ENCODE measurements at places on chromosomes 4 and X.
A peak's percentile ranks its signal among the peaks of the same experiment; 100 is the strongest.

- no peak for DNase-seq
Observed at GRCh38 chrX:138986235-138986634, 274.7 kb upstream of the FGF13 start.

GRCh38 chrX:20418379-20419150 is 151.9 kb upstream of the RPS6KA3 start:
- no peak for DNase-seq

DNA sequence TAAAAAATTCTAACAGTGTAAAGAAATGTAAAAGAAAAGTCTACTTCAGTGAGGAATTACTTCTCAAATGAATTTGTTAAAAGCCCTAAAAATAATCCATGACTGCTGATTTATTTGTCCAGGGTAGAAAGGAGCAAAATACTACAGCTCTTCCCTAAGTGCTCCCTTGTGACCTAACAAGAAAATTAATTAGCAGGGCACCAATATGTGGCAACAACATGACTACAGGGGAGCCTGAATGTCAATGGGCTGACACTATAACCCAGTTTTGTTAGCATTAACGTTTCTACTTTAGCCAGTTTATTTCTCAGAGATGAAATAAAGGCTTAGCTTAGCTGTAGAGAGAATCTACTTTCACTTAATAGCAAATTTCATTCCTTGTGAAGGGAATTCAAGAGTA is 918.9 kb upstream of the EPHA5 start:
- DNase-seq: no peak

- no peak for DNase-seq
Observed at GRCh38 chr4:19241895-19242294, 1009.8 kb upstream of the SLIT2 start.

DNA sequence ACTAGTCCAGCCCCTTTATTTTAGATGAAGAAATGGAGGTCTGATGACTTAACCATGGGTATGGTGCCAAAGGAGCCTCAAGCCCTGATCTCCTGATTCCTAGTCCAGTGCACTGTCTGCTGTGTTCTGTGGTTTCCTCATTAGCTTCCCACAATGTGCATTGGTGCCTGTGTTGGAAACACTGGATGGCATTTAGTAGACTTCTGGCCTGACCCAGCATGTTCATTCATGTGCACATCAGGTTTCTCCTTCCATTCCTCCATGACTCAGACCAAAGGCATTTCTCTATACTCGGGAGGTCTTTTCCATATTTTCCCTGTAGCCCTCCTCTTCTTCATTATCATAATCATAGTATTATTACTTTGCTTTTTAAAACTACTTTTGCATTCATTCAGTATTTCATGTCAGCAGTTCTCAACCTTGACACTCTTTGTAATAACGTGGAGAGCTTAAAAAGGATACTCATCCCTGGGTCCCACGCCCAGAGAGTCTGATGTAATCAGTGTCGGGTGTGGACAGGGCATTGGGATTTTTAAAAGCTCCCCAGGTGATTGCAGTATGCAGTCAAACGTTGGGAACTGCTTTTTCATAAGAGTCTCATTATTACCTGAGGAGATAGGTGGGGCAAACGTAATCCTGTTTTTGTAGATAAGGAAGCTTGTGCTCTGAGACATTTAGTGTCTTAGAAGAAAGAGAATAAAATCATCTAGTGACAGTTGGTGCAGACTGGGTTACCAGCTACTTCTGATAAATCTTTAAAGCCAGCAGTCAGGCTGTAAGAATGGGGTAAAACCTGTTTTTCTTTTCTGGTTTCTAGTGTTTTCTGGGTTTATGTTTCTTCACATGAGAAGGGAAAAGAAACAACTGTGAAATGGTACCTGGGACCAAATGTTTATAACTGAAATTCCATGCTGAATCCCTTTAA is 40.9 kb upstream of the XK start:
- no peak for DNase-seq

GRCh38 chr4:41526628-41527027 is 11.3 kb upstream of the LIMCH1 start:
- DNase-seq: no peak

GRCh38 chr4:40840985-40841571 is 91.3 kb downstream of the NSUN7 start:
- DNase-seq: peak; percentile 70

GRCh38 chr4:113682730-113683537 is 78.6 kb downstream of the CAMK2D start:
- DNase-seq: peak; percentile 76

DNA sequence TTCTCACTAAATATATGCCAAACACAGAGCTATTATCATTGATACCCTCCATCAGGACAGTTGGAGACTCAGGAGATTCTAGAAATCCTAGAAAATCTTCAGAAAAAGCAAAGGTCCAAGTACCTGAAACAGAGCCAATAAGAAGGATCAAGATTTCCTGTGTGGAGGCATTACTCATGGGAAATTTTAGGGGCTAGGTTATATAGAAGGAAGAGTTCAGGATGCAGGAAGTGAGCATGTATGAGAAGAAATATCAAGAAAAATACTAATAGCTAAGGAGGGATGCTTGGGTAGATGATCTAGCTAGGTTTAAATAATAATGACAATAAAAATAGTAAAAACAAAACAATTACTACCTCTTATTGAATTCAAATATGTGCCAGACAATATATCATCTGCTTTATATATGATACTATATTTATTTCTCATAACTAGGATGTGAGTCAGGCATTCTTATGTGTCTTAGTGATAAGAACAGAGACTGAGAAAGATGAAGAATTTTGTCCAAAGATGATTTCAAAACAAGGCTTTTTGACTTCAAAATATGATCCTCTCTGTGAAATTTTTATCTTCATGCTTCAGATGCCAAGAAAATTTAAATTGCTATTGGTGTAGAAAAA is 66.4 kb upstream of the HHIP start:
- DNase-seq: no peak

DNA sequence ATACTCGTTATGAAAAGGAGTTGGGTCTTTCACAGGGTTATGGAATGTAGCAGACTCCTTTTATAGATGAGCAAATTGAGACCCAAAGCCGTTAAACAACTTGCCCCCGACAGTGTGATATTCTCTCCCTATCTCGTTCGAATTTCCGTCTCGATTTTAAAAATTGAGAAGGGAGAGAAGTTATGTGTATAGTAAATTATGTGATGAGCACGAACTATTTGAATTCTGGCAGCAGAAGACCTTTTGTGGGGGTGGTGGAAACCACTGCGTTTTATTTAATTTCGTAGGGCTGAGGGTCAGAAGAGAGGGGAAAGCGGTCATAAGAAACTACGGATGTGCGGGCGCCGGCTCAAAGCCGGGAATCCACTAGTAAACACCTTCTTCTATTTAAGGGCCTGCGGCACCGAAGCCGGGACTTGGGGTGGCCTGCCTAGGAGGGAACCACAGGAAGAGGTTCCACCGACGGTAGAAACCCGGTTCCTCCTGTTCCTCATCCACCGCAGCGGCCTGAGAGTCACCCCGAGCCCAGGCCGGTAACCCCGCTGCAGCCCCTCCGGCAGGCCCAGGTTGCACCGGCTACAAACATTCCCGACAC is 1.5 kb upstream of the DDX3X start:
- no peak for DNase-seq

DNA sequence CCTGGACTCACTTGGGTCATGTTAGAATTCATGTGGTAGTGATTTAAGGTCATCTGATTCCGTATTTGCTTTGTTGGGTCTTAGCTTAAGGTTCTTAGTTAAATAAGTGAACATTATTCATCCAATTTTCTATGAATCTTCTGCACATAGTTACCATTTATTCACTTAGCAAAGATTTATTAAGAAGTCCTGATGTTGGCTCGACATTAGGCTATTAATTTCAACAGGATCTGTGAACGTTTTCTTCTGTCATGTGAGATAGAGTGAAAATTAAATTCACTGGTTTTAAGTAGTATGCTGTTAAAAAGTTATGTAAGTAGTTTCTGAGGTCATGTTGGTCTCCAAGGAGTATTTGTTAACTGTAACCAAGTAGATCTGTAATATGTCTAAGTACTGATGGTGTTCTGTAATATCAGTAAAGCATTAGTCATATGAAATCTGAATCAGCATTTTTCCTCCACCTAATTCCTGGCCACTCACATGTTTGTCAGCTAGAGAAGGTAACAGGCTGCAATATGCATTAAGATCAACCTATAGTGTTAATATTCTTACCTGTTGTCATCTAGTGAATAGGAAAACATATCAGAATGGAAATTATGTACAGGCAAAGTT is 155.6 kb downstream of the PCDH7 start:
- no peak for DNase-seq

- DNase-seq: no peak
Observed at GRCh38 chrX:153517946-153518834, 748 bp downstream of the ATP2B3 start.

GRCh38 chrX:38935561-38935960 is 134.3 kb downstream of the MID1IP1 start:
- no peak for DNase-seq

DNA sequence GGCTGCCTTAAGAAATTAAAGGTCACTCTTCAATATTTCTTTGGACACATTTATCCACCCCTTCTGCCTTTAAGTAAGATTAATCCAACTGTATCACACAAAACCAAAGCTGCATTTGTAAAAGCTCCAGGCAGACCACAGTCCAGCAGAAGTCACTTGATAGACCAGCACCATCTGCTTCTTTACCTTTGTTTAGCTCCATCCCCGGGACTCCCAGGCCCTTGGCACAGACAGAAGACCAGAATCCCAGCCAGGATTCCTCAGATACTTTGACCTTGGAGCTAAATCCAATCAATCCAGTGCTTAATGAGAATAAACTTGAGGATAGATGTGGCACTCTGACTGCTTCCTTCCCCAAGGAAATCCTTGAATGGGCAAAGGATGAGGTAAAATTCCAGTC is 333.1 kb upstream of the RASGEF1B start:
- no peak for DNase-seq

GRCh38 chr4:68748181-68748991 is 67.4 kb upstream of the UGT2B10 start:
- DNase-seq: no peak

DNA sequence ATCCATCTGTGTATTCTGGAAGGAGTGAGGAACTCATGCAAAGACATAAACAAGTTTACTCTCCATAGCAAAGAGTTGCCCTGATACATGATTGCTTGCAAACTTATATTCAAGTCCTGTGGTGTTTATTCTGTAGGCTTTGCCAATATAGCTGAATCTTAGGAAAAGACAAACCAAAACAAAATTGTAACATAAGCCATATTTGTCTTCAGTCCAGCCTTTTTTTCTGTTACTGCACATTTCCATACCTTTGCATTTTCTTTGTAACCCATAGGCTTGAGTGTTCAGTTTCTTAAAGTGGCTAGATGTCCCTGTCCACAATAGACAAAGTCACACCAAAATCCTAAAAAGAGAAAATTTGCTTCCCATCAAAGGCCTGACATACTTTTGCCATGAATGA is 120.4 kb downstream of the PPARGC1A start:
- DNase-seq: no peak

DNA sequence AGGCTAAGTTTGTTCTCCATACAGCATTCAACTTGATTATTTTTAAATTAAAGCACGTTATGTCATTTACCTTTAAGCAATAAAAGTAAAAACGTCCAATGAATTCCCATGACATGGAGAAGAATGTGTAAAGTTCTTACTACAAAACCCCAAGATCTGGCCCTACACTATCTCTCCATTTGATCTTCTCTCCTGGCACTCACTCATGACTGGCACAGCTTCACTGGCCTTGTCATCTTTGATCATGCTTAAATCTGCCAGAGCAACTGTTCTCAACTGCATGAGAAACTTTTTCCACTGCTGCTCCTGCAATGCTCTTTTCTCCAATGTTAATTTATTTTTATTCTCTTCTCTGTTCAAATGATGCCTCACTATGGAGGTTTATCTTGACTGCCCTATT is 1109.0 kb upstream of the IGFBP7 start:
- no peak for DNase-seq

DNA sequence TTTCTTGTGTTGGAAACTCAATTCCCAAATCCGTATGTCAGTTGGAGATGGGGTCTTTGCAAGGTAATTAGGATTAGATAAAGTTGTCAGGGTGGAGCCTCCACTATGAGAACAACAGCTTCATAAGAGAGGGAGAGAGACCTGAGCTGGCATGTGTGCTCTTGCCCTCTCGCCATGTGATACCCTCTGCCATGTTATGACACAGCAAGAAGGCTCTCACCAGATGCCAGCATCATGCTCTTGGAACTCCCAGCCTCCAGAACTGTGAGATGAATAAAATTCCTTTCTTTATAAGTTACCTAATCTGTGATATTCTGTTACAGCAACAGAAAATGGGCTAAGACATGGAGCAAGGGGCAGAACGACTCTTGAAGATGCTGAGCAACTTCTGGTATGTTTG is 201.9 kb upstream of the BOD1L1 start:
- no peak for DNase-seq

- no peak for DNase-seq
Observed at GRCh38 chr4:71713611-71714203, 70.2 kb downstream of the GC start.

GRCh38 chrX:140766024-140766611 is 56.6 kb downstream of the LINC00632 start:
- DNase-seq: no peak

DNA sequence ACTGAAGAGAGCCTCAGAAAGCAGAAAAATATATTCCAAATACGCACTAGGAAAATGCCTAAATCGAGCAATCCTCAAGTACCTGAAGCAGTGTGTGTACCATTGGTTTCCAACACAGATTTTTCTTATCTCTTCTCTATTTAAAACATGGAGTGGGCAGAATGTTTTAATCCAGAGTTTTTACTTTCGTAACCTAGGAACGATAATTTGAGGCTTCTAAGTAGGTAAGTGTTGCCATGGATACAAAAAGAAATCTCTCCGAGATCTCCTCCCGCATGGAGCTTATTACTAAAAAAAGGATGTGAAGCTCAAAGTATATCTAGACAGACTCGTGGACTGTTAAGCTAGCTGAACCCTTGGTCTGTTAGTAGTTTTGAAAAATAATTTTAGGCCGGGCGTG is 23.0 kb upstream of the OTUD4 start:
- DNase-seq: no peak

GRCh38 chrX:129653971-129654651 is 645 bp downstream of the APLN start:
- DNase-seq: no peak

DNA sequence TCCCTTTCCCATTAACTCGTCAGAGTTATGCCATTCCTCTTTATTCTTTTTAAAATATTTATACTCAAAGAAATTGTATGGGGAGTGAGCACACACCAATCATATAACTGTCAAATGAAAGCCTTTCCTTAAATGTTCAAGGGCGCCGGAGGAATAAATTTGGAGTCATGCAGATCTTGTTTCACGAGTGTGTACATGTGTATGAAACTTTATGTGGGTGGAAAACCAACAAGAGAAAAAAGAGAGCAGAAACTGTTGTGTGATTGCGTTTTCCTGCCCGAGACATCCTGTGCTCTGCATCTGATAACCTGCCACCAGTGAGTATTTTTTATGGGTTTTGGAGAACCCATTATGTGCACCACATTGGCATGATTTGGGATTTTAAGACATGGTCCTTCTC is 88.3 kb downstream of the FHDC1 start:
- DNase-seq: no peak

DNA sequence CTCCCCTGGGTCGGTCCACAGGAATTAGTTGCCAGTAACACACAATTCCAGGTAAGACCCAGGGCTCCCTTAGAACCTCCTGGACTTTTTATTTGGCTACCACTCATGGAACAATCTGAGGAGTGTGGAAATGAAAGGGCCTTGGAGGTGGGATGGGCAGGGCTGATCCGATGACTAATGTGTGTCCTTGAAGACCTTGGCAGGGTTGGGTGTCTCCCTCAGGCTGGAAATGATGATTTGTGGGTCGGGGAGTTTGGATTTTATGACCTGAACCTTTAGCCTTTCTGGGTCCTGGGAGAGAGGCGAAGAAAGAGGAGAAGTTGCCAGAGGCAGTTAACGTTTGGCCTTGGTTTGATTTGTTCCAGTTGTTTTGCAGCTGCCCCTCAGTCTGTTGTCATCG is 425.0 kb downstream of the MID1IP1 start:
- no peak for DNase-seq

All from stimulated activated CD4-positive, alpha-beta T cell treated with anti-CD3 and anti-CD28 coated beads, Interleukin-2, amount 100 ng/mL, for 4 hours (primary cell).